ENCODE measurements at places on chromosomes 16 and 17. TPM values are rescaled to one million over a fixed set of nuclear protein-coding genes. Genes with fewer than 3 reads are reported as not detected.

GRCh38 chr17:38419508-38419981 is 8.7 kb upstream of the ARHGAP23 start:
- no peak for DNase-seq

- peak; percentile 88 for DNase-seq
These were observed 20.8 kb downstream of the GOSR2 start for GRCh38 chr17:46943501-46944393.

DNA sequence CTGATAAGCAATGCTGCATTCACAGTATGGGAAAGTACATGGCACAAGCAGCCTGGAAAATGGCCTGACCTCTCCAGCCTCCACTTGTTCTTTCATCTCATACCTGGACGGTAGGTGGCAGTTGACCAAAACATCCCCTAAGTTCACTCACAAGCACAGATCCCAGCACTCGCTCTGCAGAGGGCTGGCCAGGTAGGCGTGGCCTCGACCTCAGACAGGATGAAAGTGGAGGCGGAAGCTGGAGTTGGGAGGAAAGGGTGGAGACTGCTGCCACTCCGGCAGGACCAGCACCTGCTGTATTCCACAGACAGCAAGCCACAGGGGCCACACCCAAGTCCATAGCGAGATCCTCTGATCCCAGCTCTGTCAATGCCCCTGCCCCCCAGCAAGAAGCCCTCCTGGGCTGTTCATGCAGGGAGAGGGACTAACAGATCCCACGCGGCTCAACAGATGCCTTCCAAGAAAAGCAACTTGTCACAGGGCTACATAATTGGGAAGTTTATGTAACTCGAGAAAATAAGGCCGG is 31.3 kb downstream of the ZCCHC14 start:
- no peak for DNase-seq

Gene FAM83G
- total RNA-seq, result 2.9 TPM

- DNase-seq, result no peak
These were observed 23.4 kb downstream of the ACSM1 start for GRCh38 chr16:20673882-20674683.

DNA sequence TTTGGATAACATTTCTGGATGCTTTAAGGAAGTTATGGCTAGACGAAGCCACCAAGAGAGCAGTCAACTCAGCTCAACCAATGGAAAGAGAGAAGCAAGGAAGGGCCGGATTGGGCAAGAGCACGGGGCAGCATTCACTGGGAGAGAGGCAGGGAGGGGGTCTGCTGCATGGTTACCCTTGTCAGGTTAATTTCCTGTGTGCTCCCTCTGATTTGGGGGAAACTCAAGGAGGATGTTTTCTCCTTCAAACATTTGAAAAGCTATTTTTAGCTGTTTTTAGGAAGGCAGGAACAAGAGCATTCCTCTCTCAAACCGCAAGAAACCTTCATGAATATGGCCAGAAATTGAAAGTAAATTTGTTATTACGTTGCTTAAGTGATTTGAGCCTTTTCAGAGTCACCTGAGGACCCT is 118.5 kb upstream of the ZFHX3 start:
- peak; percentile 27 for DNase-seq

GRCh38 chr17:2964370-2964769 is 99.0 kb downstream of the OR1D5 start:
- DNase-seq, result no peak

GRCh38 chr17:31394544-31394943 is 3.1 kb downstream of the RAB11FIP4 start:
- DNase-seq, result peak; percentile 26

Gene TAT
- not detected for total RNA-seq

Gene TMEM220
- total RNA-seq, result 4.2 TPM

- no peak for DNase-seq
These were observed 366.0 kb upstream of the CCL2 start for GRCh38 chr17:33889040-33889439.

Gene OTOA
- total RNA-seq, result not detected

Gene SEPTIN1
- total RNA-seq, result not detected

GRCh38 chr17:20210180-20210579 is 201.0 kb downstream of the SPECC1 start:
- DNase-seq, result no peak

DNA sequence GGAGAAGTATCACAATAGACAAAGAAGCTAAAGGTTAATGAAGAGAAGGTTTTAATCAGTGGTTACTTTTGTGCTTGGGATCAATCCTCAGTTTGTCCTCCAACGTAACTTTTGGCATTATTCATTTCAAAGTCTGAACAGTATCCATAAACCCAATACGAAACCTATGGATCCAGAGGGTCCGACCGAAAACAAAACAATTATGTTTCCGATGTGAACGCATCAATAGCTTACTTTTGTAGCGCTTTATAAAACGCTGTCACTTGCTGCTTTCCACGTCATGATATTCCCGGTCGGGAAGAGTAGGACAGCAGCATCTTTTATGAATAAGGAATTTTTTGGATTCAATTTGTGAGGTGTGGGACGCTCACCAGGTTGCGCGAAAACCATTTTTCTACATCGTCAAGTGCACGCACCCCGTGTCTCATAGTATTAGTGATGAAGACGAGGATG is 383.8 kb downstream of the ZFHX3 start:
- peak; percentile 17 for DNase-seq

Gene GH2
- total RNA-seq, result not detected

- no peak for DNase-seq
These were observed 36.7 kb upstream of the TANC2 start for GRCh38 chr17:62929320-62929719.

Gene GCSH
- 61.9 TPM for total RNA-seq

DNA sequence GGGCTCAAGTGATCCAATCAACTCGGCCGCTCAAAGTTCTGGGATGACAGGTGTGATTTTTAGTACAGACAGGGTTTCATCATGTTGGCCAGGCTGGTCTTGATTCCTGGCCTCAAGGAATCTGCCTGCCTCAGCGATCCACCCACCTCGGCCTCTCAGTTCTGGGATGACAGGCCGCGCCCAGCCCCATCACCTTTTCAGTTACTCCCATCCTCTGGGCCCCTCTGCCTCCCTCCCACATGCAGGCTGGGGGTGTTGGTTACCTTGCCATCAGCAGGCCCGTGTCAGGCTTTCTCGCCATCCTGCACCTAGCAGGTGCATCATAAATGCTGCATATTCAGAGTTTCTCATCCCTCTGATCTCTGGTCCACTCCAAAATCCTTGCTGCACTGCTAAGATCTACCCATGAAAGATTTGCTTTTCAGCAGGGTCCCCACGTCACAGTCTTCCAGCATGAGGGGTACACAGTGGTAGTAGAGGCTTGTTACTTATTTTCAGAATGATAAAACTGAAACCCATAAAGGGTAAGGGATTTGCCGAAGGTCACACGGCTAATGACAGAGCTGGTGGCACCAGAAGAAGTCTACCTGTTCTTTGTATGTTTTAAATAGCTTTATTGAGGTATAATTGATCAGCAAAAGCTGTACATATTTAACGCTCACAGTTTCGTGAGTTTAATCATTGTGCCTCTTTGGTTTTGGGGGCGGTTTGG is 16.6 kb downstream of the PMM2 start:
- DNase-seq, result no peak

All from RPMI7951 (cell line).